ENCODE measurements at places on chromosomes 7 and 10. TPM values are rescaled to one million over a fixed set of nuclear protein-coding genes. Genes with fewer than 3 reads are reported as not detected.

GRCh38 chr10:106795619-106796018, 368.9 kb downstream of the SORCS1 start:
- no peak for DNase-seq

Gene ECHDC3
- 2.8 TPM for total RNA-seq

Gene IGF2BP3
- 94.2 TPM for total RNA-seq

Gene MMP21
- not detected for total RNA-seq

Gene SFXN3
- total RNA-seq, result 53.3 TPM
